ENCODE measurements at places on chromosomes 6 and 20.

DNA sequence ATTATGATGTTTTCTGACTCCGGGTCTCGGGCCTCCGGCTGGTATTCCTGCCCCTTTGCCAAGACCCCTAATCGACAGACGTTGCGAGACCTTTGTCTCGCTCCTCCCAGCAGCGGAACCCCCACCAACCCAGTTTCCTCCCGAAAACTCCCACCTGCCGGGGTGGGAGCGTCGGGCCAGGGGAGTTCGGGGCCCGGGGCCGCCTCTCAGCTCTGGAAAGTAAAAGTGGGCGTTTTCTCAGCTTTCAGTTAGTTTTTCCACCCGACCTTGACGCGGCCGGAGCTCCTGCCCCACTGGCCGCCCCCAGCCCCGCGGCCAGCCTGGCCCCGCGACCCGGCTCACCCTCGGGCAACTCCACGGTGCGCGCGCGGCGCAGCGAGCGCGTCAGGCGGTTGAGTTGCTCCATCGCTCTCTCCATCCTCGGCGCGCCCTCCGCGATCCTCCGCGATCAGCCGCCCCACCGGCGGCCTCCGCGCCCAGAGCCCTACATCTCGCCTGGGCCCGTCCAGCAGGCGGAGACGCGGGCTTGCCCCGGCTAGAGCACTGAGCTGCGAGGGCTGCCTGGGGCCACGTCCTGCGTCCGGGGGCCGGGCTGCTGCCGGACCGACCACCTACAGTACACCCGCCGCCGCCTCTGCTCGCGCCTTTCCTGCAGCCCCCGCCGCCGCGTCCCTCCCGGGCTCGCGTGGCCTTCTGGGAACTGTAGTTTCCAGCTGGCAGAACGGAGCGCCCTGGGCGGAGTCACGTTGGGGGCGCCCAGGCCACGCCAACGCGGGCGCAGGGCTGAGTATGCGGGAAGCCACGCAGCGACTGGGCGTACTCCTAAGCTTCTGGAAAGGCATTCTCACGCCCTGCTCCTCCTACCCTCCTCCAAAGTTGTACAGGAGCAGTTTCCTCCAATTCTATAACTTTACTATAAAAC lies at the start of gene HACE1:
Gene HACE1, minus strand, starts transcription at position 695 of the 922 bp plus-strand sequence. Its CDS starts 277 bp downstream, at position 418.
- peak; percentile 88 for DNase-seq

- DNase-seq = no peak
Observed at GRCh38 chr6:25227854-25228253, 51.3 kb upstream of the CARMIL1 start.

- no peak for DNase-seq
Observed at GRCh38 chr6:56005426-56005825, 130.0 kb upstream of the BMP5 start.

GRCh38 chr6:108368431-108369030 lies 73.7 kb downstream of the AFG1L start:
- no peak for DNase-seq

GRCh38 chr6:150589852-150590251 lies 9.8 kb upstream of the PLEKHG1 start:
- no peak for DNase-seq

GRCh38 chr20:16017656-16018055 lies 555.6 kb downstream of the KIF16B start:
- no peak for DNase-seq

All from stomach (tissue), 19 donors.